ENCODE measurements at places on chromosomes 16 and 17. TPM values are rescaled to one million over a fixed set of nuclear protein-coding genes. Genes with fewer than 3 reads are reported as not detected.
A peak's percentile ranks its signal among the peaks of the same experiment; 100 is the strongest.

Gene ABCA9
- polyA plus RNA-seq, result 2.1 TPM

Gene PRR15L
- 133 TPM for polyA plus RNA-seq

GRCh38 chr17:9052921-9053320 is 31.6 kb downstream of the NTN1 start:
- H3K27ac ChIP-seq, result no peak overlapping the region
- H3K4me1 ChIP-seq, result no peaks in the 10 kb centered on the region
- H3K36me3 ChIP-seq, result no peaks in the 10 kb centered on the region

GRCh38 chr17:77693776-77694175 is 264.7 kb upstream of the TNRC6C start:
- no peaks in the 10 kb centered on the region for H3K4me1 ChIP-seq
- H3K4me3 ChIP-seq, result no peak overlapping the region
- H3K27me3 ChIP-seq, result peaks cover 60% of the 10 kb centered on the region
- no peak overlapping the region for H3K27ac ChIP-seq
- no peak for DNase-seq

DNA sequence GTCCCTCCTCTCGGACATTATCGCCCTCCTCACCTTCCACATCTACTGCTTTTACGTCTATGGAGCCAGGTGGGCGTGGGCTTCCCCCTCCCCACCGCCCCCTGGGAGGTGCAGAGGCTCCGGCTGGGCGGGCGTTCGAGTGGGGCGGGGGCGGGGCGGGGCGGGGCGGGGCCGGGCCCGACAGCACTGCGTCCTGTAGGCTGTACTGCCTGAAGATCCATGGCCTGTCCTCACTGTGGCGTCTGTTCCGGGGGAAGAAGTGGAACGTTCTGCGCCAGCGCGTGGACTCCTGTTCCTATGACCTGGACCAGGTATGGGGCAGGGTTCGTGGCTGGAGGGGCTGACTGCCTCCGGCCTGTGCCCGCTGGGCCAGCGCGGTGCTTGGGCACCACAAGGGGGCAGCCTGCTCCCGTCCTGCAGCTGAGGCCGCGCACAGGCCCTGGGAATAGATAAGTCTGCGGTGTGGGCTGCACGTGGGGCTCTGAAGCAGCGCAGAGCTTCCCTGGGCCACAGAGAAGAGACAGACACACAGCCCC is 9.2 kb downstream of the PIGQ start:
- H3K4me1 ChIP-seq, result no peaks in the 10 kb centered on the region
- no peak overlapping the region for H3K4me3 ChIP-seq
- H3K27ac ChIP-seq, result no peak overlapping the region
- H3K36me3 ChIP-seq, result peaks cover 22% of the 10 kb centered on the region
- DNase-seq, result peak; percentile 72
- no peaks in the 10 kb centered on the region for H3K27me3 ChIP-seq

DNA sequence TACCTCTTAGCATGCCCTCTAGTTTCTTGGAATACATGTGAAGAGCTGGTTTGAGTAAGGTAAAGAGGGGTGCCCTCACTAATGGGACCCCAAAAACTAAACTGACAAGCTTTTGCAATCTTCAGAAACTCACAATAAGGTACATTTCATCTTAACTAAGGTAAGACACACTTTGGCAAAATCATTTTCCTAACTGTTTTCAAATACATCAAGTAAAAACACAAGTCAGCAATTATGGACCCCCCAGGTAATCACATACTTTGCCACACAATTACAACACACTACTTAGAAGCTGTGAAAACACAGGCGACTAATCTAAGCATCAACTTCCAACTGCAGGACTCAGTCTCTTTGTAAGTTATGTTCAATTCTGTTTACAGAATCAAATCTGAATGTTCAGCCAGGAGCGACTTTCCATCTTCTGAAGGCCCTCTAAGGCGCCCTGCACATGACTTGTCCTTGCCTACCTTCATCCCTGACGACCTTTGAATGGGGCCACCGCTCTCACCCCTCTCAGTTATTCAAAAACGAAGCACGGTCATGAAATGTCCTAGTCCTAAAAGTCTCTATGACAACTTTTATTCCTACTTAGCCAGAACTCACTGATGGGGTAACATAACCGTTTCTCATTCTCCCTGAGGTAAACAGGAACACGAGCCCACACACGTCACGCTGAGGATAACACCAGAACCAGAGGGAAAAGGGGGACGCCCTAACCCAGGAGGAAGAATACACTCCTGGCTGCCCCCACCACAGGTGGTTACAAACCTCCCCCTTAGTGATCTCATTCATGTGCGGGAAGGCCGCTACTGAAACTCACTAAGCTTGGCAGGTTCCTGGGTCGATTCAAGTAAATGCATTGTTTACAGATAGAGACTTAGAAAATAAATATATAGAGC is 5.5 kb downstream of the CREBBP start:
- H3K27ac ChIP-seq, result no peak overlapping the region
- no peaks in the 10 kb centered on the region for H3K27me3 ChIP-seq
- peaks cover 4% of the 10 kb centered on the region for H3K36me3 ChIP-seq
- peaks cover 21% of the 10 kb centered on the region for H3K4me1 ChIP-seq

Data from large intestine (tissue), 12 donors.